Mammary epithelial cell (primary cell): ENCODE measurements at places on chromosomes 3 and 15. TPM values are rescaled to one million over a fixed set of nuclear protein-coding genes. Genes with fewer than 3 reads are reported as not detected.

Gene MME
- 94.5 TPM for total RNA-seq

Gene RETNLB
- total RNA-seq: not detected

Gene GAP43
- not detected in 2 replicates for total RNA-seq

Gene C3orf62
- 2.3 TPM for total RNA-seq

Gene DUOX1
- total RNA-seq: 42.8 and 44.4 TPM in 2 replicates

Gene FEZF2
- not detected in 2 replicates for total RNA-seq

Gene SLC28A2
- not detected in 2 replicates for total RNA-seq

Gene XCR1
- not detected for total RNA-seq

Gene RAD51
- total RNA-seq: 4.4 and 22.6 TPM in 2 replicates

Gene KNL1
- 7.4 and 21.3 TPM in 2 replicates for total RNA-seq

Gene PLCL2
- 0.28 and 0.37 TPM in 2 replicates for total RNA-seq

Gene MINDY2
- total RNA-seq: 30.7 and 43.7 TPM in 2 replicates

Gene TLR9
- not detected for total RNA-seq

Gene KIF23
- 30.2 and 55.8 TPM in 2 replicates for total RNA-seq

Gene ANKRD63
- total RNA-seq: not detected

Gene FAM107A
- total RNA-seq: under 0.01 TPM

Gene CFAP44
- 4.8 TPM for total RNA-seq

Gene NUSAP1
- 3.7 TPM for total RNA-seq

Gene RASGRP1
- total RNA-seq: under 0.01 TPM

Gene CCR2
- not detected in 2 replicates for total RNA-seq

Gene ZNF80
- not detected in 2 replicates for total RNA-seq
